ENCODE measurements at places on chromosomes 7 and 10.

DNA sequence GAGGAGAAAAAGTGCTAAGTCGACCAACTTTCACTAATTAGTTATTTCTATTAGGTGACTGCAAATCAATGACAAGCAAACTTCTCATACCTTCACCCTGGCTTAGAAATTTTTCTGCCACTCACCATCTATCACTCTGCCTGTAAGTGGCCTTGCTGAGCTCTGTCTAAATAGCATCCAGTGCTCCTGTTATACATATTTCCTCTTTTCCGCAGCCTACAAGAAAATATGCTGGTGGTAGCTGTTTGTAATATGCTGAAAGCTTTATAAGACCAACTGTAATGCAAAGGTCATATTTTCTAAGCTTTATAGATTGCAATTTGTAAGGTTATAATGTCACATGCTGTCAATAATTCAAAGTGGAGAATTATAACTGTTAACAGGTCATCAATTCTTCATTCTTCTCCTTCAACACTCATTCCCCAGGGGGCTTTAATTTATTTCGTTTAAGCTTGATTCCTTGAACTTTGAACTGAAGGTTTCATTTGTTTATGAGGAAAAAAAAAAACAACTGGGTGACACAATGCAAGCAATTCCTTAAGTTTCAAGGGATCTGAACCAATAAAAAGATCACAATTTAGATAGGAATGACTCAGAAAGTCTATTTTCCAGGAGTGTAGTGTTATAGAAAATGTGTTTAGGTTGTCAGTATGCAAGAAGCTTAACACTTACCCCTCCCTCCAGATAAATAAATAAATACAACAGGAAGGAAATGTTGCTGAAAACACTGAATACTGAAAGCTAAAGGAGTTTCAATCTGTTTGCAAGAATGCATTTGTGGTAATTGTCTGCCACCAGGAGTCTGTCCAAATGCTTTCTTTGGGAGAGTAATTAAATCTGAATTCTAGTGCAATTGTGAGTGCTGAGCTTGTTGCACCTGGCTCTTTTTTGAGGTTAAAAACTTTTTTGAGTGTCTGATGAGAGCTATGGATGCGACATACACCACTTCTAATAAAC lies 183.7 kb downstream of the SORCS1 start:
- DNase-seq, result no peak

GRCh38 chr7:24255139-24255538 lies 28.9 kb upstream of the NPY start:
- no peak for DNase-seq

DNA sequence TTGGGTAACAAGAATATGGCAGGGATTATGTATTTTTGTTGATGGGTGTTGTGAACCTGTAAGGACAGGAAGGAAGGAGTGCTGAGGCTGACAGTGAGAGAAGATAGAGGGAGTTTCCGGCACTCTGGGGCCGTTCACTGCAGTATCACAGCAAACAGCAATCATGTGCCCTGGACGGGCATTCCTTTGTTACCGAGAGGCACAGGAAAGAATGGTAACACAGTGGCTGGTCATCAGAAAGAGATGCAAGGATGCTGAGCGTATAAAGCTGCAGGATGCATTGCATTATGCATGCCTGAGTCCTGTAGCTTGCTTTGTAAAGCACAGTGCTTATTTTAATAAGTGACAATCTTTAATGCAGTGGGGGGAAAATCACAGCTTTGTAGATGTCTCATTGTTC lies 286.8 kb downstream of the RPS24 start:
- DNase-seq, result no peak

- DNase-seq, result no peak
Observed at GRCh38 chr7:94567396-94567795, 57.8 kb downstream of the CASD1 start.

GRCh38 chr7:49074538-49074937 lies 150.2 kb downstream of the CDC14C start:
- no peak for DNase-seq

DNA sequence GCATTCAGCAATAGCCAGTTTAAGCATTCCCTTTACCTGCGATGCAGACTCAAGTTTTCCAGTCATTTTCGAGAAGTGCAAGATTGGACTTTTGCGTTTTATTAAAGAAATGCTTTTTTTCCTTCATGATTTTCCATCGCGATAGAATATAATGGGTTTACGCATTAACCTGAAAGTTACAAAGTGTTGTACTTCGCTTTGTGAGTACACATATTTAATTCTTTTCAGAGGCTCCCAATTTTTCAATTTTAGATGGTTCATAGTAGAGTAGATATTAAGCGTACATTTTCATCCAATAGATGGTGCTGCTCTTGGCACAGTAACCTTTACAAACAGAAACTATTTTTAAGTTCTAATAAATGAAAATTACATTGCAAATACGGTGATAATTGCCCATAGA lies 1.3 kb downstream of the PTPRZ1 start:
- DNase-seq, result no peak

DNA sequence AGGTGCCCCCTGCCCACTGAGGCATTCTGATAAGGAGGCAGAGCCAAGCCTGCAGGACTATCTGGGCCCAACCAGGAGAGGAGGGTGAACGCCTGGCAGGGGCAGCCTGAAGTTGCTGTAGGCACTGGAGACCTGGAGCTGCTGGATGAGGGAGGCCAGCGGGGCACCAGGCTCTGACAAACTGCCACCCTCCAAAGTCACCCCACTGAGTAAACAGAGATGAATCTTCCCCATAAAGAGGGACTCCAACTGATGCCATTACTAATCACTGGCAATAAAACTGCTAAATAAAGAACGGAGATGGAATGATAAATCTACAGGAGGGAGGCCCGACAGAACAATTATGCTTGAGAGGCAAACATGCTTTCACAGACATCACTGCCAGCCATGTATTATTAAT lies 44.2 kb downstream of the DRGX start:
- no peak for DNase-seq

DNA sequence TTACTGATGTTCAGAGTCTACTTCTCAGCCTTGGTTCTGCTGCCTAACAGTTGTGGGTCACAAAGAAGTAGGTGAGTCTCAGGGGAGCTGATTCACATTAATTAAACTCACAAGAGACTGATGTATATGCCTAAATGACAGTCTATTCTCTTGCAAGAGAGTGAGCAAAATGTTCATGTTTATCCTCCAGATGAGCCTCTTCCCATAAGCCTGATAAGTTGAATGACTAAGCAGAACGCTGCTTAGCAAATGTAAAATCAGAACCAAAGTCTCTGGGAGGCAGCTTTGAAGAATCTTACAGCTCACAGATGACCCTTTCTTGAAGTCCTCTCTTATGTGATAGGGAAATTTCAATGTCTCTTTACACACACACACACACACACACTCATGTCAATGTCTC lies 1092.2 kb downstream of the TYW1 start:
- no peak for DNase-seq

GRCh38 chr10:48470893-48471805 lies 133.7 kb downstream of the ARHGAP22 start:
- DNase-seq, result no peak

GRCh38 chr7:107989618-107990373 lies 13.2 kb downstream of the LAMB1 start:
- no peak for DNase-seq

DNA sequence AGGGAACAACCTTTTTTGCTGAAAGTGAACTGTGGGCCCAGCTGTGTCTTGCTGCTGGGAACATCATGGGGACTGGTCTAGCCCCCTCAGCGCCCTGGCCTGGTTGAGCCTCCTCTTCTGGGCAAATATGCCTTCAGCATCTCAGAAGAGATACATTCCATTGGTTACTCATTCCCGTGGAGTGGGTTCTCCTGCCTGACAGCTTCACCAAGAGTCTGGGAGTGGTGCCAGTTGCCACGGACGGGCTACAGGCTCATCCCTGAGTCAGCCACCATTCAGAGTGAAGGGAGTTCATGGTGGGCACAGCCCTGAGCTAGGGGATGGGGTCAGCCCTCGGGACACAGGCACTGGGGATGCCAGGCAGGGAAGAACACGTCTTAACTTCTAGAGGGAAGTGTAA lies 81.9 kb downstream of the RAMP3 start:
- DNase-seq, result no peak

GRCh38 chr10:30550967-30551815 lies 78.4 kb downstream of the LYZL2 start:
- no peak for DNase-seq

DNA sequence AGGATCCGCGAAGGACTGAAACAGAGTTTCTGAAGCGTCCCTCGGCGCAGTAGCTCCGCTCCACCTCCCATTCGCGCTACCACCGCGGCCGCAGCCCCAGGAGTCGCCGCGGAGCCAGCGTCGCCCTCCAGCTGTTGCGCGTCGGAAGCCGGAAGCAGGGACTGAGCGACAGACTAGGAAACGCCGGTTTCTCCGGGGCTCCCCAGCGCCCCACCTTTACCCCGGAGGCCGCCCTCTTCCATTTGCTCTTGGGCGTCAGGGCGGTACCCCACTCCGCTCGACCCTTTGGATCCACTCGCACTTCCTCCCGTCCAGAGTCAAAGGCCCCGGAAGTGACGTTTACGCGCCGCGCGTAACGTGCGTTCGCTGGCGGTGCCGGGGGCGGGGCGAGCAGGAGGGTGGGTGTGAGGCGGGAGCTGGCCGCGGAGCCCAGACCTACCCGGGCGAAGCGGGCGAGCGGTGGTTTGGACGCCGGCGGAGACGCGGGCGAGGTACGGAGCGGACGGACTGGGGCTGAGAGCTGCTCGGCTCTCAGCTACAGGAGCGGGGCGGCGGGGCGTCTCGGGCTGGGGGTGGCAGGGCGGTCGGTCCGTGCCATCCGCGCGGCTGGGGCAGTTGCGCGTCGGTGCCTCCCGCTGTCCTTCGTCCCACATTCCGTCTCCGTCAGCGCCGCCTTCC lies at the start of gene RABGEF1:
Gene RABGEF1, plus strand, starts transcription at position 432 of the 678 bp plus-strand sequence. CDS start 31,167 bp downstream, outside the sequence.
- peak; percentile 90 for DNase-seq

- no peak for DNase-seq
Observed at GRCh38 chr7:134441264-134441663, 17.6 kb downstream of the AKR1B1 start.

- DNase-seq, result no peak
Observed at GRCh38 chr10:1063232-1063865, 7.2 kb downstream of the WDR37 start.

DNA sequence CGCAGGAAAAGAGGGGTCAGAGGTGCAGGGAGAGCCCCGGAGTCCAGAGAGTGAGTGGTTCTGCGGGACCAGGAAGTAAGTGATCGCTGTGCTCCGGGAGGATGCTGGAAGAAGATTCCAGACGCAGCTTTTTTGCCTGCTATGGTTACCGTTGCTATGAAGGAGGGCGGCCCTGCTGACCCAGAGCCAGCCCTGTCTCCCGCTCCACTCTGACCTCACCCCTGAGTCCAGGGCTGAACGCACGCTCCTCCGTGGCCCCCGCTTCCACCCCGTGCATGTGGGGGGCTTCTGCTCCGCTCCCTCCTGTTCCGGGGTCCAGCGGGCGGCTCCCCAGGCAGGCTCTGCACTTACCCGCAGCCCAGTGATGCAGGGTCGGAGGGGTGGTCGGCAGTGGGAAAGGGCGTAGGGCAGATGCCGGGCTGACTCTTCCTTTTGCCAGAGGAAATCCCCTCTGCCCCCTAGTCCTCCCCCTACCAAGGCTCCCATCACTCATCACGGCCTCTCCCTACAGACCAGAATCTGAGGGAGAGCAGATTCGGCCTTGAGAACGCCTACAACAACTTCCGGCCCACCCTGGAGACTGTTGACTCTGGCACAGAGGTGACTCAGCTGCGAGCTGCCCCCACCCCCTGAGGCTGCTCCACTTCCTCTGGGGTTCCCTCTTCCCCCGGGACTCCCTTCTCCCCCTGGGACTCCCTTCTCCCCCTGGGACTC lies 2.7 kb upstream of the MUC17 start:
- DNase-seq, result no peak

DNA sequence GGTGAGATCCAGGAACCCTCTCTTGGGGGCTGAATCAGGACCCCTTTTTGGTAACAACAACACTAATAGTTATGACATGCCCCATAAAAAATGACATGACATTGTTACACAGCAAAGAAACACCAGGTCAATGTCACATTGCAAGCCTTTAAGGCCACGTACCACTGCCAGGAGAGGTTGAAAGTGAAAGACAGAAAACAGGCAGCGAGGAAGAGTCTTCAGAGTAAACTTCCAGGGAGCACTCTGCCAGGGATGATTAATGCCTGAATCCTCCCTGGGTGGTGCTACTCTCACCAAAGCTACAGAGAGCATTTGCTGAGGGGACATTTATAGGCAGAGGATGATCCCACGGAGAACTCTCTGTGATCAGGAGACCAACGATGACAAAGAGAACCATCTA lies 551.6 kb downstream of the CALN1 start:
- no peak for DNase-seq

DNA sequence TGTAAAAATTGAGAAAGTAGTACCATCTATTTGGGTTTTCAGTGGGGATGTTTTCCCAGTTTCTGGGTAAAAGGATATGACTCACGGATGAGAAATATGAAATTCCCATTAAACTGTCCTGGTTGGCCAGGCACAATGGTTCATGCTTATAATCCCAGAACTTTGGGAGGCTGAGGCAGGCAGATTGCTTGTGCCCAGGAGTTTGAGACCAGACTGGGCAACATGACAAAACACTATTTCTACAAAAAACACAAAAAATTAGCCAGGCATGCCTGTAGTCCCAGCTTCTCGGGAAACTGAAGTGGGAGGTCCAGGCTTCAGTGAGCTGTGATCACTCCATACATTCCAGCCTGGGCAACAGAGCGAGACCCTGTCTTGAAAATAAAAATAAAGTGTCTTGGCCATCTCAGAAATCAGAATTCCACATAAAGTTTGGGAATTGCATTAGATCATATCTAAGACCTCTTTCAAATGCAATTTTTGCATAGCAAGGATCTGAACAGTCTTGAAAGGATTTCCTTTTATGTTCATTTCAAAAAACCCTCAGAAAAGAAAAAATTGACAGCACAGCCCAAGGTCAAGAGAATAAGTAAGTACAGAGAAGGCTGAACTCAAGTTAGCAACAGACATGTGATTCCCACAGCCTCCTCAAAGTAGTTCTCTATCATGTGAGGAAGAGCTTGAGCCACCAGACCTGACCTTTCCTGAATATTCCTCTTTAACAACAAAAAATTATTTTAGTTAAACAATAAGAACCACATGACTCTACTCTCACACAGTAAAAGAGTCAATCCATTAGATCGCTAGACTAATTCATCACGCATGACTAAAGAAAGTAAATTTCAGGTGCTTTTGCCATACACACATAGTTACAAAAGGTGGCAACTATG lies 141.5 kb upstream of the CAV2 start:
- DNase-seq, result no peak

DNA sequence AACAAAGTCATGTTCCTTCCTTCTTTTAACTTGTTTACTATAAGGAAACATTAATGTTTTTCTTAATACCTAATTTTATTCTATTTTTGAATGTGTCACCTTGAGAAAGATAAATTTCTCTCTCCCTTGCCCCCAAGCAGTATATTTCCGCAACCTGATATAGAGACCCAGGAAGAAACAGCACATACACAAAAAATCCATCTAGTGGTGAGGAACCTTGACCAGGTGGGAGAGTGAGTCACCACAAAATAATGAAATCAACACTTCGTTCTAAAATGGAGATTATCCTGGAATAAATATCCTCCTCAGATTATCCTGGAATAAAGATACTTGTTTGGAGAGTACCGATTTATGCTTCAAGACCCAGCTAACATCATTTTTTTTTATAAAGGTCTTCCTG lies 232.9 kb upstream of the PTN start:
- DNase-seq, result no peak

- no peak for DNase-seq
Observed at GRCh38 chr10:119248681-119249080, 41.3 kb downstream of the GRK5 start.

- no peak for DNase-seq
Observed at GRCh38 chr7:137625197-137625596, 221.6 kb downstream of the DGKI start.
